ENCODE measurements at places on chromosomes 2 and 18.

DNA sequence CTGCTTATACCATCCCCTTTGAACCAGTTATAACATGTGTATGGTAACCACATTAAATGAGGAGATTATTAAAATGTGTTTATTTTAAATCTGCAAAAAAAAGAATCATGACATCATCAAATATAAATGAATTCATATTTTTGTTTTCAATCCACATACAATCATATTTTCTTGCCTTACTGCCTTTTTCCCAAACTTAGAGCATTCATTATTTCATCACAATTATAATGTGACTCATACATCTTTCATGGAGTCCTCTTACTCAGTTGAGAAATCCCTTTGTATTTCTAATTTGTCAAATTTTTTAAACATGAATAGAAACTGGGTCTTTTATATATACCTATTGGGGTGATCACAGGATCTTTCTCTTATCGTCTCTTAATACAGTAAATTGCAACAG lies 909.6 kb downstream of the DSC3 start:
- DNase-seq, result no peak

- no peak for DNase-seq
Observed at GRCh38 chr18:50707855-50708469, 111.9 kb downstream of the MRO start.

- DNase-seq, result no peak
Observed at GRCh38 chr2:128446049-128446873, 127.6 kb upstream of the HS6ST1 start.

DNA sequence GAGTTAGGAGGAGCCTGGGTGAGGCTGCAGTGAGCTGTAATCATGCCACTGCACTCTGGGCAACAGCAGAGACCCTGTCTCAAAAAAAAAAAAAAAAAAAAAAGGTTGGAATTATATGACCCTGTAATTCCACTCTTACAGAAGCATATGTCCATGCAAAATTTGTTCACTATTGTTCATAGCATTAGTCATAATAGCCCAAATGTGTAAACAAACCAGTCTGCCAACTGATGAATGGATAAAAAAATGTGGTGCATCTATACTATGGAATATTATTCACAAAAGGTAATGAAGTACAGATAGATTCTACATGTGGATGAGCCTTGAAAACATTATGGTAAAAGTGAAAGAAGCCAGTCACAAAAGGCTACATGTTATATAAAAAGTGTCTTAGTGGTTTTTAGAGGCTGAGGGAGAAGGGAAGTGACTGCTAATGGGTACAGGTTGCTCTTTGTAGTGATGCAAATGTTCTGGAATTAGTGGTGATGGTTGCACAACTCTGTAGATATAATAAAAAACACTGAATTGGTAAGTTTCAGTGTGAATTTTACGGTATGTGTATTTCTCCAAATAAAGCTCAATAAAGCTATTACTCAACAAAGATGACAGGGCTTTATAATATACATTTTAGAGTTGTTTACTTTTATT lies 9.4 kb downstream of the COA5 start:
- no peak for DNase-seq

- no peak for DNase-seq
Observed at GRCh38 chr2:193517615-193518014, 1322.9 kb upstream of the TMEFF2 start.

- no peak for DNase-seq
Observed at GRCh38 chr2:171707752-171708151, 20.5 kb downstream of the DYNC1I2 start.
